Dermis blood vessel endothelial cell (primary cell): ENCODE measurements at places on chromosomes 5 and 9. TPM values are rescaled to one million over a fixed set of nuclear protein-coding genes. Genes with fewer than 3 reads are reported as not detected.

Gene DOK3
- 2.0 and 4.6 TPM in 2 replicates for total RNA-seq

Gene PHF24
- total RNA-seq, result not detected in 2 replicates

Gene C5orf52
- not detected in 2 replicates for total RNA-seq

DNA sequence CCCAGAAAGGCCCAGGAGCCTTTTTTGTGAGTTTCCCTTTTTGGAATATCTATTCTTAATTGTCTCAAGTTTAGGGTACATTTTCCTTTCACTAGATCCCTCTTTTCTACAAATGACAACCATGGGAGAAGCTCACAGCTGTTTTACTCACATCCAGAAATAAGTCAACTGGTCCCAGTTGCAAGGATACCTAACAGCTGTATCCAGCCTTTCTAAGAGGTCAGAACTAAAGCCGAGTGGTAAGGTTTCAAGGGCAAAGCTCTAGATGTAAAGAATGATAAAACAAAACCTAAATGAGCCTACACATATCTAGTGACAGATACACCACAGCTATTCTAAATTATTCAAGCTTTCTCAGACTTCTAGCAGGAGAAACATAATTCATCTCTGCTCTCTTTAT, 4.4 kb downstream of the FGF10 start:
- no peak for DNase-seq
